Astrocyte of the cerebellum (primary cell): ENCODE measurements at places on chromosomes 2 and 18.

DNA sequence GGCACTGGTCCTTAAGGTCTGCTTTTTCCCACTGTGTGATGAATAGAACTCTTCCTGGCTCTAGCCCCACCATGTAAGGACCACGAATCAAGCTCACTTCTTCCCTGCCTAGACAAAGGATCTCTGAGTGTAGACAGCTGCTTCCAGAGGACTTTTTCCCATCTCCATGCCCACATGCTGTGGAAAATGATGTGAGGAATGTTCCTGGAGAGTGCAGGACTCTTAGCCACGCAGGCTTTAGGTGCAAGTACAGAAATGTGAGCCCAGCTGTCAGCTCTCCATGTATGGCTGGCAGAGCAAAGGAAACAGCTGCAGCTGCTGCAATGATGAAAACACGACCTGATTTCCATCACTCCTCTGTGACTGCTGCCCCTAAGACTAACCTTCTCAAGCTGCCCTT, 35.5 kb downstream of the NXPH2 start:
- no peak for DNase-seq

DNA sequence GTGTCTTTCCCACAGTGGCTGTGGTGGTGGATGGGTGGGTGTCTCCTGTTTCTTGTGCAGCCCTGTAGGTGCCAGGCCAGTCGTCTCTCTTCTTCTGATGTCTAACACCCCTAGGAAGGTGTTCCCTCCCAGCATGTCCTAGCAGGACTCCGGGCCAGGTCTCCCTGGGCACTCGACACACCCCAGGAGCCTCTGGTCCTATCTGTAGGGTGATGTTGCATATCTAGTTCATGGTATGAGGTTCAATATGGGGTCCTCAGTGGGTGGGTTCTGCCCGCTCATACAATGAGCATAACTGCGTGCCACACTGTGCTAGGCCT, 14.4 kb downstream of the NGEF start:
- DNase-seq = no peak

- DNase-seq = no peak
These were observed 903 bp downstream of the KCNG3 start for GRCh38 chr2:42492691-42493467.

GRCh38 chr2:226396541-226396940, 403.1 kb downstream of the IRS1 start:
- no peak for DNase-seq

DNA sequence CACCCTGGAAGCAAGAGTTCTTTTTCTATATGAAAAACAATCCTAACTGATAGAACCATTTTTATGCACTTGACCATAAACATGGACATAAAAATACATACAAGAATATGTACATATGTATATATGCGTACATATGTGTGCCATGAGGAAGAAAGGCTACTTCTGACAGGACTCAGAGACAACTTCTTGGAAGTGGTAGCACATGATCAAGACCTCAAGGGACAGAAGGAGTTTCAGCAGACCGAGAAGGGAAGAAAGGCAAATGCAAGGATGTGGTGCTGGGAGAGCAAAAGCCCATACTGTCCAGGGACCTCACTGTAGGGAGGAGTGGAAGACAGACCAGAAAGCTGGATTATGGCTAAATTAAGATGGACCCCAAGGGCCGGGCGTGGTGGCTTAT, 11.4 kb upstream of the NPAS2 start:
- DNase-seq = no peak

DNA sequence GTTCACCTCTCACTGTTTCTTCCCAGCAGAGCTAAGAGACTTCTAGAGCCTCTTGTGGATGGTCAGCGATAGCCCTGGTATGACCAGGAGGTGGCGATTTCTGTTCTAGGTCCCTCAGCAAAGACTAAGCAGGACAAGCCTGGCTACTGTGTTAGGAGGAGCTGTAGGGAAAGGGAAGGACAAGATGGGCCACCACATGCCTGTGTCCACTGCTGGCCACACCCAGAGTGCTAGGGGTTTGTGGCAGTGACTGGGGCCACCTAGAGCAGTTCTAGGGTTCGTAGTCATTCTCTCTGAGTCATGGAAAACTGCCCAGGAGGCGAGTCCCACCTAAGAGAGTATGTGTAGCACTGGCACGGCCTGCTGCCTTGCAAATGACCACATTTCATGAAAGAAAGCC, 179.4 kb downstream of the ALPK2 start:
- no peak for DNase-seq

- DNase-seq = no peak
These were observed 132.1 kb downstream of the TFCP2L1 start for GRCh38 chr2:121152861-121153260.
